ENCODE measurements at places on chromosomes 7 and 10. TPM values are rescaled to one million over a fixed set of nuclear protein-coding genes. Genes with fewer than 3 reads are reported as not detected.
A peak's percentile ranks its signal among the peaks of the same experiment; 100 is the strongest.

DNA sequence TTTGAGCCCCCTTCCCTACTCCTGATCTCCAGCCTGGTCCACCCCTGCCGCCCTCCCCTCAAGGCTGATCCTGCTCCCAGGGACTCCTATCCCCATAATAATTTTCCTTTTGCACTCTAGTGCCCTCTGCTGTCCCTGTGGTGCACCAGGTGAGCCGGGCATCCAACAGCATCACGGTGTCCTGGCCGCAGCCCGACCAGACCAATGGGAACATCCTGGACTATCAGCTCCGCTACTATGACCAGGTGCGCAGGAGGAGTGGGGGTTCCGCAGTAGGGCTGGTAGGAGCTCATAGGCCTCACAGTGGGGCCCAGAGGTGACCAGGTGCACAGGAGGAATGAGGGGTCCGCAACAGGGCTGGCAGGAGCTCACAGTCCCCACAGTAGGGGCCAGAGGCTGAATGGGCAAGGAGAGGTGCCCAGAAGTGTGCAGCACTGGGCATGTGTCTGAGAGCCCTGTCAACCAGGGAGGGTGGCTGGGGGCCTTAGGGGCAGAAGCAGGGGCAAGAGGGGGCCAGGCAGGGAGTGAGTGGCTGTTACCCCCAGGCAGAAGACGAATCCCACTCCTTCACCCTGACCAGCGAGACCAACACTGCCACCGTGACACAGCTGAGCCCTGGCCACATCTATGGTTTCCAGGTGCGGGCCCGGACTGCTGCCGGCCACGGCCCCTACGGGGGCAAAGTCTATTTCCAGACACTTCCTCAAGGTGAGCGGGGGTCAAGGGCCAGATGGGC lies 11.7 kb downstream of the EPHB6 start:
- H3K27ac ChIP-seq: no peak overlapping the region
- H3K4me1 ChIP-seq: no peaks in the 10 kb centered on the region
- peak; percentile 92 for DNase-seq
- no peaks in the 10 kb centered on the region for H3K27me3 ChIP-seq
- H3K4me3 ChIP-seq: no peak overlapping the region
- H3K36me3 ChIP-seq: peaks cover 31% of the 10 kb centered on the region

- H3K4me1 ChIP-seq: no peaks in the 10 kb centered on the region
- no peaks in the 10 kb centered on the region for H3K36me3 ChIP-seq
- H3K27ac ChIP-seq: no peak overlapping the region
- no peak overlapping the region for H3K4me3 ChIP-seq
Observed at GRCh38 chr10:52740913-52741675, 31.5 kb downstream of the MBL2 start.

Gene ANXA8
- 0.37 TPM for total RNA-seq

Gene SHH
- total RNA-seq: 0.99 TPM

- H3K27me3 ChIP-seq: no peaks in the 10 kb centered on the region
- no peak overlapping the region for H3K27ac ChIP-seq
- H3K4me1 ChIP-seq: no peaks in the 10 kb centered on the region
- peaks cover 25% of the 10 kb centered on the region for H3K36me3 ChIP-seq
- DNase-seq: no peak
- H3K4me3 ChIP-seq: no peak overlapping the region
Observed at GRCh38 chr10:69367469-69367868, 49.2 kb downstream of the TACR2 start.

DNA sequence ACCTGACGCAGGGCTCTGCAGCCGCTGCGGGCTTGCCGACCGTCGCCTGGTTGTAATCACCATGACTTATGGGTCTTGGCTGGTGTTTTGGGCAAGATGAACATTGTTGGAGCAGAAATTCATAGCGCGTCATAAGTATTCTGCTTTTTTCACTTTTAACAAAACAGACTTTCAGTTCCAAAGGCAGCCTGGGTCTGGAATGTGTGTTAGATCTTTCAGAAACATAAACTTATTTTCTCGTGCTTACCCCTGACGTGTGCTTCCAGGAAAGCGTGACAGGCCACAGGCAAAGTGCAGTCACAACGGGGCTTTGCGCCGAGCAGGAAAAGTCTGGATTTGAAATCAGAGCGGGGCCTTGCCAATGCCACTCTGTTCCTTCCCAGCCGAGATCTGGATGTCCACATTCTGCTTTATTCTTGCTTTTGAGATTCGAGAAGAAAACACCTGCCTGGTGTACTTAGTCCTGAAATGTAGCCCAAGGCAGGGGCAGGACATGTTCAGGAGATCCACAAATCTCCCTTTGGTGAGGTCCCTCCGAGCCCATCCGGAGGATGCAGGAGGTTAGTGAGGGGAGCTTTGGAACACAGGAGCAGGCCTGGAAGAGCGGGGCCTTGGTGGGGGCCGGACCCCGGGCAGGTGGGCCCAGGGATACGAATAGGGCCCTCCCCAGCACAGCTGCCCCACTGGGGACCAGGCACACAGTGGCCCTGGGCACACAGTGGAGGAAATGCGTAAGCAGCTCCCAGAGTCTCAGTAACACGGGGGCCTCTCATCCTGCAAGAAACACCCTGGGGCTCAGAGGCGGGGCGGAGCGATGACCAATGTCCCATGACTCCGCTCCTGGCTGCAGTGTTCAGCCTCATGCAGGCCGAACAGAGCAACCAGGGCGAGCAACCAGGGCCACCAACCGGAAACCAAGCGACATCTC lies 49.5 kb upstream of the EBF3 start:
- H3K27me3 ChIP-seq: no peaks in the 10 kb centered on the region
- DNase-seq: no peak
- no peaks in the 10 kb centered on the region for H3K4me1 ChIP-seq
- H3K4me3 ChIP-seq: no peak overlapping the region
- no peaks in the 10 kb centered on the region for H3K36me3 ChIP-seq
- H3K27ac ChIP-seq: no peak overlapping the region

DNA sequence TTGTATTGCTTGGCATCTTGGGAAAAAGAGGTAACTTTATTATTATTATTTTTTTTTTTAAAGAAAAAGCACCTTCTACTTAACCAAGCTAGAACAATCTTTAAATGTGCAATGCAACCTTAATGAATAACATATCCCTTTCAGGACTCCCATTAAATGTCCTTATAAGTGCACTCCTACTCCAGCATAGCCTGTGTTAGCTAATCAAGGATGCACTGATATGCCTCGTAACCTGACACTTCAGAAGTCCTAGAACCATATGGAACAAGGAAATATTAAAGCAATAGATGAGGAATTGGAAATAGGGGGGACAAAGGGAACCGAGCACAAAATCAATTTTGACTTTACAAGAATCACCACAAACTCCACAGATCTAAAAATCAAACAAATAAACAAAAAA lies 522.4 kb downstream of the PARD3 start:
- no peaks in the 10 kb centered on the region for H3K36me3 ChIP-seq
- no peaks in the 10 kb centered on the region for H3K27me3 ChIP-seq
- no peak overlapping the region for H3K4me3 ChIP-seq
- H3K27ac ChIP-seq: no peak overlapping the region
- DNase-seq: no peak
- H3K4me1 ChIP-seq: peaks cover 4% of the 10 kb centered on the region

Gene FXYD4
- total RNA-seq: not detected

DNA sequence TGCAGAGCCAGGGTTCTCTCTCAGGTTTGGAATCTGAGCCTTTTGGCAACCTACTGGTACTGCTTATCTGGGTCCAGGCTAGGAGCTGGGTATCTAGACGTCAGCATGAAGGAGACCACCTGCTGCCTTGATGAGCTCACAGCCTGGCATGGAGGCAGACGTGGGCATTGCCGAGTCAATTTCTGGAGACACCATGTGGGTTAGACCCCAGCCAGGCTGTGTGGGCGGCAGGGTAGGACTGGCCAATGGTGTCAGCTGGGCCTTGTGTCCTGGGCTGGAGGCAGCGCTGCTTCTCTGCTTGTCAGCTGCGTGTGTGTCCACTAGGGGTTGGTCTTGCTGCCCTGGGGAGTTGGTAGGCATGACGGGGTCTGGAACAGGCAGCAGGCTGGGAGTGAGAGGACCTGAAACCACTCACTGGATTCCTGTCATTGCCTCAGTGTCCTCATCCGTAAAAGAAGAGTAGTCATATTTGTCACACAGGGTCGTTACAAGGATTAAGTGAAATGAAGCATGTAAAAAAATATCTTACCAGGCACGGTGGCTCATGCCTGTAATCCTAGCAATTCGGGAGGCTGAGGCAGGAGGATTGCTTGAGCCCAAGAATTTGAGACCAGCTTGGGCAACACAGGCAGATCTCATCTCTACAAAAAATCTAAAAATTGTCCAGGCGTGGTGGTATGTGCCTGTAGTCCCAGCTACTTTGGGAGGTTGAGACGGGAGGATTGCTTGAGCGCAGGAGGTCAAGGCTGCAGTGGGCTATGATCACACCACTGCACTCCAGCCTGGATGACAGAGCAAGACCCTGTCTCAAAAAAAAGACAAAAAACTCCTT lies 31.7 kb upstream of the ANKRD2 start:
- no peak overlapping the region for H3K27ac ChIP-seq
- no peaks in the 10 kb centered on the region for H3K4me1 ChIP-seq
- H3K4me3 ChIP-seq: no peak overlapping the region
- peak; percentile 76 for DNase-seq
- no peaks in the 10 kb centered on the region for H3K36me3 ChIP-seq

Gene GLI3
- total RNA-seq: 2.7 TPM

Gene MYO3A
- total RNA-seq: 37.6 TPM

GRCh38 chr7:45972629-45973312 lies 51.7 kb upstream of the IGFBP3 start:
- no peaks in the 10 kb centered on the region for H3K27me3 ChIP-seq
- no peaks in the 10 kb centered on the region for H3K36me3 ChIP-seq

Gene CELF2
- 94.2 TPM for total RNA-seq

DNA sequence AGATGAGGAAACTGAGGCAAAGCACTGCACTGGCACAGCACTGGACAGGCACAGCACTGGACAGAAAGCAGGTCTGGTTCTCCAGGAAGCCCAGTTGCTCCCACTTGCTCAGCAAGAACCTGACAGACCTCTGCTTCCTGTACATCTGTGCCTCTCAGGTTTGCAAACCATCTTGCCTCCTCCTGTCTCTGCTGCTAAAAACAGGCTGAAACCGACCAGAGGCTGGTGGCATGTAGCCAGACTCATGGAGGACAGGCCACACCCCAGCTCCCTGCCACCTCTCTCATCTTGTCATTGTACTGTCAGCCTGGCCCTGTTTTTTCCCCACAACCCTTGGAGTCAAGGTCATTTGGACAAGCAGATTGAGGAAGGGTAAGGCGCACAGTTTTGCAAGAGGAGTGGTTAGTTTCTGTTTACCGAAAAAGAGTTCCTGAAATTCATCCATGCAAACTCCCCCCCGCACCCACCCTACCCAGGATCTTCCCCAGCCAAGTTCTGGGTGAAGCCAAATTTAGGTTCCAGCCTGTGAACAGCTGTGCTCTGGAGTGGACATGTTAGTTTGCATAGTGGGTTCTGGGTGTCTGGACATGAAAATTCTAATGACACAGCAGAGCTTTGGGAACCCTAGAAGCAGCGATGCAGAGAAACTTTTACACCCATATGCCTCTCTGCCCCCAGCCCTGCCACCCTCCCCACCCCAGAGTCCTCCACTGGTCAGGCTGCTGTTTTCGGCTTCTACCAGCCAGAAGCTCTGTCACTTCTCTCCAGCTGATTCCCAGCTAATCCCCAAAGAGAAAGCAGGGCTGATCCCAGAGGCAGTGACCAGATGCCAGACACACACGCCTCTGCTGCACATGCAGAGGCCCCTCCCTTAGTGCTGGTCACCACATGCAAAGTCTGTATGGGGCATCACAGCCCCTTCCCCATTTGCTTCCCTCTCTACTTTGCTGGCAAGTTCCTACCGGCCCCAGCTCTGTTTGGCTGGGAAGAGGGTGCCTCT lies 8.5 kb upstream of the C10orf105 start:
- H3K27ac ChIP-seq: no peak overlapping the region
- H3K27me3 ChIP-seq: no peaks in the 10 kb centered on the region
- no peak overlapping the region for H3K4me3 ChIP-seq
- no peaks in the 10 kb centered on the region for H3K36me3 ChIP-seq
- no peak for DNase-seq
- peaks cover 4% of the 10 kb centered on the region for H3K4me1 ChIP-seq

- no peak overlapping the region for H3K27ac ChIP-seq
- peaks cover 31% of the 10 kb centered on the region for H3K27me3 ChIP-seq
- no peaks in the 10 kb centered on the region for H3K36me3 ChIP-seq
- no peak overlapping the region for H3K4me3 ChIP-seq
- peak; percentile 17 for DNase-seq
Observed at GRCh38 chr10:75427951-75428350, 3.5 kb upstream of the LRMDA start.

- no peaks in the 10 kb centered on the region for H3K36me3 ChIP-seq
- no peaks in the 10 kb centered on the region for H3K4me1 ChIP-seq
- no peak for DNase-seq
- H3K27me3 ChIP-seq: no peaks in the 10 kb centered on the region
Observed at GRCh38 chr10:73893426-73893825, 17.5 kb upstream of the PLAU start.

GRCh38 chr7:30976381-30976780 lies 12.6 kb downstream of the GHRHR start:
- H3K4me3 ChIP-seq: no peak overlapping the region
- no peaks in the 10 kb centered on the region for H3K4me1 ChIP-seq
- DNase-seq: peak; percentile 33
- no peak overlapping the region for H3K27ac ChIP-seq
- no peaks in the 10 kb centered on the region for H3K36me3 ChIP-seq
